Activated T-helper 9 cell treated with anti-CD3 and anti-CD28 coated beads, Interleukin-2, amount 50 U/mL, for 16 hours (primary cell): ENCODE measurements at places on chromosomes 6 and 20.

DNA sequence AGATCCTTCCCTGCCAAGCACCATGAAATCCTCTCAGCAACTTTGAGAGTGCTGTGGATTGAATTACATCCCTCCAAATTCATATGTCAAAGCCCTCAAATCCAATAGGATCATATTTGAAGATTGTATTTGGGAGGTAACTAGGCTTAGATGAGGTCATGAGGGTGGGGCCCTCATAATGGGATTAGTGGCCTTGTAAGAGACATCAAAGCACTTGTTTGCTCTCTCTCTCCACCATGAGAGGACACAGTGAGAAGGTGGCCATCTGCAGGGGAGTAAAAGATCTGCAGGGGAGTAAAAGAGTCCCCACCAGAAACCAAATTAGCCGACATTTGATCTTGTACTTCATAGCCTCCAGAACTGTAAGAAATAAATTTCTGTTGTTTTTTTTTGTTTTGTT lies 298.2 kb downstream of the SAMD5 start:
- no peak for DNase-seq

GRCh38 chr6:34070315-34071135 lies 75.4 kb downstream of the GRM4 start:
- no peak for DNase-seq

- no peak for DNase-seq
Observed at GRCh38 chr20:58664883-58665282, 13.8 kb downstream of the STX16 start.

GRCh38 chr6:13488015-13488895 lies 855 bp upstream of the GFOD1 start:
- peak; percentile 3 for DNase-seq

- DNase-seq = no peak
Observed at GRCh38 chr20:18195931-18196330, 58.3 kb downstream of the KAT14 start.

- DNase-seq = no peak
Observed at GRCh38 chr6:137489046-137490005, 4.9 kb downstream of the OLIG3 start.

GRCh38 chr6:138357928-138358327 lies 19.8 kb upstream of the SMIM28 start:
- no peak for DNase-seq

DNA sequence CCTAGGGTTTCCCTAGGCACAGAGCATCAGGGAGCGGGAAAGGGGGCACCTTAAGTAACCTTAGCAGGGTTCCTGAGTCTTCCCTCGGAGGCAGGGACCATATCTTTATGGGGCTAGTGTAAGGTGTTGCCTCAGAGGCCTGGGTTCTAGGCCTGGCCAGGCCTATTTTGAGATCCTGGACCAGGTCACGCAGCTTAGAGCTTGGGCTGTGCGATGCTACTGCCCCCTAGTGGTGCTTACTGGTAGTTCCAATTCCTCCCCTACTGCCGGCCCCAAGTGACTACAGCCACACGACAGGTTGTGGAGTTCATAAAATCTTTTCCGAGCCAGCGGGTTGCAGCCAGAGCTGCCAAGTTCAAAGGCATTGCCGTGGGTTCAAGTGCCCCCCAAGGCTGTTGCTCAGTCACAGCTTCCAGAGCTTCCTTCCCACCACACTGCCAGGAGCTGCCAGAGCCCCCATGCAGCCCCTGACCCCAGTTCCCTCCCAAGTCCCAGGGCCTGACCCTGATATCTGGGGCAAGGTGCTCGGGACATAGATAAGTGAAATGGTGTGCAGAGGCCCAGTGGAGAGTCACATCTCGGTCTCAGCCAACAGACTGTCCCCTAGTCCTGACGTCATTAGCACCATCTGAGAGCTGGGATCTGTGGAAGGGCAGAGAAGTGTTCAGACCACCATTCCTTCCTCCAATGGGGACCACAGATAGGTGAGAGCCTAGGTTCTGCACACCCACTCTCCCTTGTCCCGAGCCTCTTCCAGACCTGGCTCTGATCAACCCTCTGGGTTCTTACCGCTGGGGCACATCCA lies 3.3 kb downstream of the LRRC73 start:
- DNase-seq = peak; percentile 67

- no peak for DNase-seq
Observed at GRCh38 chr6:52731719-52732118, 31.6 kb downstream of the GSTA2 start.

DNA sequence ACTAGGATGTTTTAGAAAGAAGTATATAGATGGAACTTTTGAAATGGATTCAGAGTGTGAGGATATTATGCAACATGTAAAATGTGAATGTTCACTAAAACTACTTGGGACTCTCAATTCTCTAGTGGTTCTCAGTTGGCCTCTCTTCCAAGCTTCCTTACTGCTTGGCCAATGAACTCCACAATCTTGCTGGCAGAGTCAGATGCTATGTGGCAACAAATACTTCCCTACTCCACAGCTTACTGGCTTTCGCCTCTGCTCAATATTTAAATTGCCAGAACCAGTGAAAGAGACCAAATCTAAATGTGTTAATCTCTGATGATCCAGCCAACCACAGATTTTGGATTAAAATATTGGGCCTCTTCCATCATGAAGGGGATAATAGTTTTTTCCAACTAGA lies 138.4 kb downstream of the HTR1B start:
- DNase-seq = no peak

- DNase-seq = no peak
Observed at GRCh38 chr6:6823030-6823429, 234.5 kb downstream of the LY86 start.

GRCh38 chr6:43428874-43429273 lies 1.5 kb downstream of the ABCC10 start:
- no peak for DNase-seq

GRCh38 chr6:9732056-9732455 lies 682.8 kb downstream of the TFAP2A start:
- DNase-seq = no peak

DNA sequence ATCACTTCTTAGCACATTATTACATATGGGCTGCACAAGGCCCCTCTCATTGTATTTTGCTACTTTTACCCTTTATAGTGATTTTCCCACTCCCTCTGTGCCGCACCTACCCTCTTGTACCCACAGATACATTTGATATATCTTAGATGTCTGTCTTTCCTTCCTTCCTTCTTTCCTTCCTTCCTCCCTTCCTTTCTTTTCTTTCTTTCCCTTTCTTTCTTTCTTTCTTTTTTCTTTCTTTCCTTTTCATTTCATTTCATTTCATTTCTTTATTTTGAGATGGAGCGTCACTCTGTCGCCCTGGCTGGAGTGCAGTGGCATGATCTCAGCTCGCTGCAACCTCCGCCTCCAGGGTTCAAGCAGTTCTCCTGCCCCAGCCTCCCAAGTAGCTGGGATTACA lies 12.2 kb downstream of the POLH start:
- no peak for DNase-seq

- DNase-seq = no peak
Observed at GRCh38 chr20:18225632-18226031, 62.7 kb upstream of the ZNF133 start.

- no peak for DNase-seq
Observed at GRCh38 chr6:36519352-36519751, 27.9 kb downstream of the STK38 start.

GRCh38 chr6:151461673-151462072 lies 9.7 kb upstream of the RMND1 start:
- no peak for DNase-seq

DNA sequence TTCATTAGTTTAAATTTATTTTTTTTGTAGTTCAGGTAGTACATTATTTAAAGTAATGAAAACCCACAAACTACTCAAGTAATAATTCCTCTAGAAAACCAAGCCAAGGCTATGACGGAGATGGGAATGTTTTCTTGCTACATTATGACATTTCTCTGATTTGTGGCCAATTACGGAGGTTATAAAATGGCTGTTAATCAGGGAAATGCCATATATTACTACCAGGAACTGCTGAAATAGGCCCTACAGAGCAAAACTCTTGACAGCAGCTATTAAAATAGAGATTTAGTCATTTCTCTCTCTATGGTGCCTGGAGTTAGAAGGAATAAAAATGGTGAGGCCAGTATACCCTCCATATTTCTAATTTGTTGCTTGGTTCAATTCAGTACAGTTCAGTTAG lies 280.0 kb downstream of the ARHGAP18 start:
- DNase-seq = no peak

- DNase-seq = no peak
Observed at GRCh38 chr6:158706369-158706982, 56.6 kb downstream of the SYTL3 start.

- no peak for DNase-seq
Observed at GRCh38 chr6:28947831-28948270, 24.1 kb upstream of the TRIM27 start.

GRCh38 chr6:125886914-125887313 lies 69.7 kb upstream of the HINT3 start:
- DNase-seq = no peak

GRCh38 chr6:142265476-142265875 lies 36.3 kb upstream of the ADGRG6 start:
- DNase-seq = no peak

GRCh38 chr6:35494161-35494563 lies 2.7 kb downstream of the TEAD3 start:
- DNase-seq = no peak

DNA sequence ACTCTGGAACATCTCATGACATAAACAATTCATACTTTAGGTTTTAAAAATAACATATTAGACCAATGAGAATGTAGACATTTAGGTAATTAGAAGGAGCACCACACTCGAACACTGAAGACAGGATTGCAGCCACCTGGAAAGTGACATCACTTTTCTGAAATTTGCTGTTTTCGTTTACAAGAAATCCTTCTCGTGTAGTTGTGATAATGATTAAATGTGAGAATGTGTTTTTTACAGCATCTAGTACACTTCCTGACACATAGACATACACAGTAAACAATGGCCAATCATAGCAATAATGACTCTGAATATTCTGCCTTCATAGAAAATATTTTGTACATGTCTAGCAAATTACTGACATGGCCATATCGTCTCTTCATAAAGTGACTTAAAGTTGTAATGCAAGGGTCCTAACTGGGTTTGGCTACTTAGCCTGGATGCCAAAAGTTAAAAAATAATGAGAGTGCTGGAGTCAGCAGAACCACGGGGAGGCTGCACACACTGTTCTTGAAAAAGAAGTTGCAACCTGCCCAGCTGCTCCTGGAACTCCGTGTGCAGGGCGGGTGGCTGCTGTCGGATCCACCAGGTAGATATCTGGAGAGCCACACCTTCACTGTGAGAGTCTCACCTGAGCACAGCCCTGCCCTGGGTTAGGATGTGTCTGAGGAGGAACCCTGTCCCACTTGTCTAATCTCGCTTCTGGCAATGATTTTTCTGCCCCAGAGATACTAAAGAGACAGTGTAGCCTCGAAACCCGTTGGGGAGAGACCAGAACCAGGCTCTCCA lies 212.9 kb downstream of the QKI start:
- no peak for DNase-seq

- no peak for DNase-seq
Observed at GRCh38 chr20:12949429-12949980, 59.3 kb upstream of the SPTLC3 start.

- DNase-seq = no peak
Observed at GRCh38 chr6:15751721-15752350, 89.0 kb upstream of the DTNBP1 start.

DNA sequence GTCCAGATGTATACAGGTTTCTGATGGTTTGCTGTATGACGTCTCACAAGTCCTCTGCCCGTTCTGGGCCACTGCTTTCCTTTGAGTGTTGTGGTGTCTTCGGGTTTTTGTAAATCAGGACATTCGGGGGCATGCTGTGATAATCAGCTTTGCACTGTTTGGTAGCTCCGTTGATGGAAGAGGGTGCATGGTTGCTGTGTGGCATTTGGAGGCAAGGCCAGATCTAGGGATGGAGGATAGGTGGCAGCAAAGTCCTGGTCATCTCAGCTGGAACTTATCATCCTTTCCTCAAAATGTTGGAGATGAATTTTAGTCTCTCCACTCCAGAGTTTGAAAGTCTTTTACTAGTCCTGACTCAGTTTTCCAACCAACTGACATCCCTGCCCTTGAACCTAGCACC lies 91.0 kb downstream of the SCP2D1 start:
- DNase-seq = no peak

DNA sequence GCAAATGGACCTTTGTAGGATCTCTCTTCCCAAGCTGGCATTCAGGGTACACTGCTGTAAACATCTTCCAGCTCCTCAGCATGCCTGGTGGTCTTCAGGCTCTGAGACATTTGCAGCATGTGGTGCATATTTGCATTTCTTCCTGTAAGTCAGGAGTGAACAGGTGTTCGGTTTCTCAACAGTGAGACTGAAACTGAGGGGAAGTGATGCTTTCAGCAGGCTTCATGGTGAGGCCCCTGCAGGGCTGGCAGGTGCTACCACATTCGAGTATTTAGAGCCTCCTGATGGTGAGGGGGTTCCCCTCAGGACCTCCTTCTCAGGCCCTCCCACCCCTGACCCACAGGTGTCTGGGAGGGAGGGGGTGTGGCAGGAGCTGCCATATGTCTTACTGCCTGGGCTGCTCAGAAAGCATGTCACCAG lies 15.1 kb downstream of the MYBL2 start:
- DNase-seq = no peak

DNA sequence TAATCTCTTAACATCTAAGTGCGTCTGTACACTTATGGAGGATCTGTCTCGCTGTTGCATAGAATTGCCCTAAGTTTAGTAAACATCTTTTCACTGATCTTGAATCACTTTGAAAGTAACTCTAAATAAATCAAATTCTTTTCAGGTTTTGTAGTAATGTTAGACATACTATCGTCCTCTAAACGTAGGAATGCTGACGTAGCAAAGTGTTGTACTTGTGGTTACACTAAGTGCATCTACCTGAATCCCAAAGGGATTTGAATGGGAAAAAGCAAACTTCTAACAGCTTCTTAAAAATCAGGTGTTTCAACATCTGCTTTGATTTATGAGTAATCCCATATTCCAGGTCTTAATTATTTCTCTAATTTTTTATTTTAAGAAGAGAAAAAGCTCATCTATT lies 49.8 kb downstream of the MAP7 start:
- DNase-seq = no peak

DNA sequence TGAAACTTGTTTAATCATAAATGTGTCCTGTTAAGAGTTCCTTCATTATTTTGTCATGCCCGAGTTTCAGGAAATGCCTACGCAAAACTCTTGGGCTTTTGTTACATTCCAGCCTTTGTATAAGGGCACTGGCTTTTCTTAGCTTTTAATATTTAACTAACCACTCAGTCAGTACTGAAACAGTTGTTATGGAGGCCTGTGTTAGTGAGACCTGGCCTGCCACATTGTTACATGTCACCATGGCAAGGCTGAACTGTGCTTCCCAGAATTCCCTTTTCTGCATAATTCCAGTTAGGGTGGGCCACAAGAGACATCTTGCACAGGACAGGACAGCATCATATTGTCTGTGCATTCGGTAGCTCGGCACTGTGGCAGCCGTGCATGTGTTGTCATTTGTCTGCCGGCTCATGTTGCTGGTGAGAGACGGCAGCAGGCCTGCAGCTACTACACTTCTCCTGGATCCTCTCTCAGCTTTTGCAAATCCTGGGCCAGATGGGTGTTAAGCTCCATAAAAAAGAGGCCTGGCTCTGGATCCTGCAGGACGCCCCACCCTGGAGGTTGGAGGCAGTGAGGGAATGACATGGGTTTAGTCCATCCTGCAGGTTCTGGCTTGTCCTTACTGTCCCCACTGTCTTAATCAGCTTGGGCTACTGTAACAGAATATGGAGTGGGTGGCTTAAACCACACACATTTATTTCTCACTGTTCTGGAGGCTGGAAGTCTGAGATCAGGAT lies 128.8 kb upstream of the DTNBP1 start:
- DNase-seq = no peak
